Lung (tissue), 17 donors: ENCODE measurements at places on chromosomes 5 and 9.

GRCh38 chr5:95424526-95424925 lies 33.4 kb downstream of the FAM81B start:
- no peak for DNase-seq

DNA sequence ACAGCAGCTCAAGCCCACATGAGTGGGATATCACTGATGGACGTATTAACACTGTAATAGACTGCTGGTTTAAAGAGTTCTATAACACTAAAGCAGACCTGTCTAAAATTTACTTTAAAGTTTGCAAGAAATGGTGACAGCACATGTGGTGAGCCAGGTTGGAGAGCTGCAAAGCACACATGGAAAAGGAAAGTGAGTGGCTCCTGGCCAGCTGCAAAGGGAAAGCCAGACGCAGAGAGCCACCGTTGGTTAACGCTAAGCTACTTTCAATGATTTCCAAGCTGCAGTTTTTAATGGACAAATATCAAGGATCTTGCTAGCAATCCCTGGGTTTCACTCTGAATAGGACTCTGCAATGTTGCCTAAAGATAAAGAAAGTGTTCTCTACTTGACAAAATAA lies 89.9 kb downstream of the CTNND2 start:
- no peak for DNase-seq

DNA sequence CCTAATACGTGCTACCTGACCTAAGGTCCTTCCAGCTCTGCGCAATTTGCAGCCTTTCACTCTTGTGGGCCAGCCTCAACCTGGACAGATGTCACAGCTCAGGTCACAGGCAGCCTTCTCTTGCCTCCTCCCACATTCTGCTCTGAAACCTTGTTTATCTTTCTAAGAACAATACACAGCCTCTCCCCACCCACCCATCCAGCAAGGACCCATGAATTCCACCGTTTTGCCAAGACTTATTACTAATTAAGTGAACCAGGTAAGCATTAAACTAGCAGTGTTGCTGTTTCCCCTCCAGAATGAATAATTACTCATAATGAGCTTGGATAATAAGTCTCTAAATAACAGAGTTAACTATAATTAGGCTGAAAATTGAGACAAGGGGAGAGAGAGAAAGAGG lies 11.0 kb downstream of the FABP6 start:
- no peak for DNase-seq

DNA sequence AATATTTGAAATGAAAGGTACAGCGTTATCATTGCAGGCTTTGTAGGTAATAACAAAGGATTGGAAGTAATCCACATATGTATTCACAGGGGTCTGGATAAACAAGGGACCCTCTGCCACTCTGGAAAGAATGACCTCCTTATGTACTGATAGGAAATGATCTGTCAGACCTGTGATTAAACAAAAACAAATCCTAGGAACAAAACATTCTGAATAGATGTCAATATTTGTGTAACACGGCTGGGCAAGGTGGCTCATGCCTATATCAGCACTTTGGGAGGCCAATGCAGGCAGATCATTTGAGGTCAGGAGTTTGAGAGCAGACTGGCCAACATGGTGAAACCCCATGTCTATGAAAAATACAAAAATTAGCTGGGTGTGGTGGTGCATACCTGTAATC lies 42.3 kb downstream of the NSUN2 start:
- DNase-seq, result no peak

DNA sequence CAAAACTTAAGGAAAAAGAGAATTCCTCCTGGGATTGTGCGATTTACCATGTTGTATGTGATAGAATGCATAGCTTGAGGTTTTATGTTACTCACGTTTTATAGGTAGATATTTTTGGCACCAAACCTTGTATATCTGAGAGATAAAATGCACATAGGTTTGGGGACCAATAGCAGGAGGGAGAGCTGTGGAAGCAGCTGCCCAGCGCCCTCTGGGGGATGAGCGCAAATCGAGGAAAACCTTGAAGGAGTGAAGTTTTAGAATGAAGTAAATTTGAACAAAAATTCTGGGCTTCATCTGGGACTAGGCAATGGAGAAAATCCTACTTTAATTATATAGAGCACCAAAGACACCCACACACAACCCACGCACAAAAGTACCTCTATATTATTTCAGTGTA lies 197.0 kb downstream of the ADCY2 start:
- peak; percentile 28 for DNase-seq

GRCh38 chr5:133309166-133309795 lies 257.5 kb downstream of the HSPA4 start:
- no peak for DNase-seq

GRCh38 chr5:56072863-56073766 lies 78.4 kb upstream of the IL6ST start:
- DNase-seq, result no peak

DNA sequence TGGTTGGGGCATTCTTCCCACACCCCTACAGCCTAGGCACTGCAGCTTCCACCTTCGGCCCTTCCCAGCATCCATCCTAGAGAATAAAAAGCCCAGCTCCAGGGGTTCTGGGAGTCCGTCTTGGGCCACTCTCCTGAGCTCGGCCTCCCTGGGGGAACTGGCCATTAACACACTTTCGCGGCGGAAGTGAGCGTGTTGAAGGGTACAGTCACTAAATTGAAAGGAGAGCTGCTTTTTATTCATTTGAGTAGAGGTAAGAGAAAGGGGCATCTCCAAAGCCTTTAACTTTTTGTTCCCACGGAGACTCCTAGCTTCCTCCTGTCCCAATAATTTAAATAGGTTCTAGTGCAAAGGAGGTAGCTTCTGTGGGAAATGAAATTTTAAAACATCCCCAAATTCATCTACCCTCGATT lies 31.0 kb upstream of the NFIB start:
- DNase-seq, result peak; percentile 43

GRCh38 chr5:32090026-32090754 lies 83.9 kb downstream of the GOLPH3 start:
- DNase-seq, result no peak
